ENCODE measurements at places on chromosomes 7 and 10.

- DNase-seq = no peak
These were observed 37.4 kb upstream of the GSAP start for GRCh38 chr7:77453531-77453930.

DNA sequence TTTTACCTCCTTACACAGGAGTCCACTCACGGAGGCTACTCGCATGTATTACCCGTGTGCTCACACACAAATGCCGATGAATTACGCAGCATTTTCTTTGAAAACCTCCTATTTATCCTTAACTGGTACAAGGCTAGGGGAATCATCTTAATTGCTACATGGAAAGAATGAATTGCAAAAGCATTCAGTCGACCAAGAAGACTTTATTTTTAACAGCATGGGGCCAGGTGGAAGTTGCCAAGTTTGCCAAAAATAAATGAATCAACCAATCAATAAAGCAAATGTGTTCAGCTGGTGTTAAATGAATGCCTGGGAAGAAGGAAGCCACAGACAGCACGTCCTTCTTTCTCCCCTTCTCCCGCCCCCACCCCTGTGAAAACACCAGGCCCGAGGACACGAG is 55.8 kb downstream of the CTBP2 start:
- no peak for DNase-seq

DNA sequence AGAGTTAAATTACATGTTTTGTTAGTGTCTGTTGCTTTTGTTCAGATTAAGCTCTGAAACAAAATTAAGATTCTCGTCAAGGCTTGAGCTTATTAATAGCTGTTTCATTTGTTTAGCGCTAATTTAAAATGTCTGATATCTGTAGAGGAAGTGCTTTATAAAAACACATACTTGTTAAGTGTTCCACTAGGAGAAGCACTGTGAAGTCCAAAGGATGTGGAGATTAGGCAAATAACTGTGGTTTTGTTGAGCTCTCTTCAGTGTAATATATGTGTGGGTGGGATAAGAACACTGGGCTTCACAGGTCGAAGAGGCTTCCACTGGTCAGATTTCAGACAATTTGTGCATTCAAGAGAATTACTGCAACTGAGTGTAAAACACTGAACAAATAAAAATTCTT is 242.0 kb downstream of the AUTS2 start:
- no peak for DNase-seq

- no peak for DNase-seq
These were observed 47.3 kb upstream of the AUTS2 start for GRCh38 chr7:69550991-69551390.

DNA sequence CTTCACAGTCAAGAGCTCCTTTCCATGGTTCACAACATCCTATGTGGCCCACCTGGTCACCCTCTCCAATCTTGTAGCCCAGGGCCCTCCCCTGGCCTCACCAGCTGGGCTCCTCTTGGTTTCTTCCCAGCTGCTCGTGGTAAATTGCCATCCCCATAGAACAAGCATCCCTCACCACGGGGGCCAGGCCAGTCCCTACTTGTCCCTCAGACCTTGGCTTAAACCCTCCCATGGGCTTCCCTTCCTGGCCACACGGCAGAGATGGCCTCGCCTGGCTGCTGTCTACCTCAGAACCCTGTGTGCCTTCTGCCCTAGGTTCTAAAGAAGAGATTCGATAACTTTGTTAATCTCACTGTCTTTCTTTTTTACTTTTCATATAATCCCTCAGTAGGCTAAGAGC is 153.3 kb upstream of the TCERG1L start:
- DNase-seq = no peak

GRCh38 chr7:142327628-142328405 is 70.0 kb upstream of the PRSS58 start:
- no peak for DNase-seq

DNA sequence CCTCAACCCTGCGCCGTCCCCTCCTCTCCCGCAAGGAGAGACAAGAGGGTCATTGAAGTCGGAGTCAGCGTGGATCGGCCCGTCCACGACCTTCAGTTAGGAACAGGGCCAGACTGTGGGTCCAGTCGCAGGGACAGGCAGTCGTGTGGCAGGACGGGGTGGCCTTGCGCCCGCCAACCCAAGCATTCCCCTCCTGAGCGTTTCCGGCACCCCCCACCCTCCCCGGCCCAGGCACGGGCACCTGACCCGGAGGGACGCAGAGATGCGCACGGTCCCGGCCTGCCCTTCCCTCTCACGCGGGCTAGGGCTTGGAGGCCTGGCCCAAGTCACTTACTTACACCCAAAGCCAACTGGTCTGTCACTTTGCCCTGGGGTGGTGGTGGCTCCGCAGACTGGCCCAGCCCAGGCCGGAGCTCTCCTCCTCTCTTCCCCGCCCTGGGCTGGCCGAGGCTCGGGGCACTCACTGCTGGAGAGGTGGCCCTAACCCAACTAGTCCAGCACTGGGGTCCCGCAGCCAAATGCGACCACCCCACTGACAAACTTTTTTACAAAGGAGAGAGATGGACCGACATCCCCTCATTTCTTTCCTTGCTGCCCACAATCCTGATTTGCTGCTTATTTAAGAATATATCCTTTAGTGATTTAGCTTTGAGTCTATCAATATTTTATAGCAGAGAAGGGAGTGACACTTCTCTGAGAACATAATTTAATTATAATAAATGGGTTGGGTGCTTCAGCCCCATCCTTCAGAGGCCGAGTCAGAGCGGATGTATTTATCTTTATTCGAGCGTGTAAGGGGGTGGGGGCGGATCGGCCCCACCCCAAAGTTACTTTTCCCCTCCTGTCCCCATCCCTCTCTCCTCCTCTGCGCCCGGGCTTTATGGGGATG is 1.2 kb upstream of the UNCX start:
- no peak for DNase-seq

GRCh38 chr10:102795453-102796406 is 41.5 kb downstream of the CYP17A1 start:
- DNase-seq = no peak

- no peak for DNase-seq
These were observed 79.0 kb downstream of the HIPK2 start for GRCh38 chr7:139698844-139699243.

DNA sequence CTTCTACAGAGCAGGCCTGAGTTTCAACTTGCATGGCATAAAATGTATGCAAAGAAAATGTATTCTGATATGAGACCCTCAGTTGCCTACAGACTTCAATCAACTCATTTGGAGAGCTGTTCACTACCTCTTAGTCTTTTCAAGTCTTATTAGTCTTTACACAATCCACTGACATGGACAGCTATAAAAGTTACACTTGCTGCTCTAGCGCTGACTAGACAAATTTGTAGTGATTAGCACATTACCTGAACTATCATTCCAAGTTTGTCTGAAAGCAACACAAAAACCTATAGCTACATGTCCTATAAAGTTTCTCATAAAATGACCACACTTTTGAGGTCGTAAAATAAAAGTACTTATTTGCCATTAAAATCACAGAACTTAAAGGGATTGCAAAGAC is 83.9 kb downstream of the PARD3 start:
- DNase-seq = no peak

GRCh38 chr10:70456164-70456563 is 14.7 kb upstream of the NODAL start:
- DNase-seq = no peak

DNA sequence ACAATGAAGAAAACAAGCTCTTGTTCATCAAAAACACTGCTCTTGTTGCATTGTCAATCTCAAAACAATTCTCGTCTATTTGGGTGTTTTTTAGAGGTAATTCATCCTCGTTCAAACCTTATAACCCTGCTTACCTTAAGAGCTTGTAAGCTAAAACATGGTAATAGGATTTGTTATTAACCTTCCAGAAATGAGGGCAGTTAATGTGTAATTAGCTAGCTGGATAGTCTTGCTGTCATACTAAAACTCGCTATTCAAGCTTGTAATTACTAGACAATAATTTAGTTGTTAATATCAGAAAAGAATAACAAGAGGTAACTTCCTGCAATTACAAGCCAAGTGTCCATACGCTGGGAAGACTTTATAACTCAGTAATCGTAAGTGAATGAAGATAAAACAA is 101.6 kb downstream of the UBE2H start:
- DNase-seq = no peak

DNA sequence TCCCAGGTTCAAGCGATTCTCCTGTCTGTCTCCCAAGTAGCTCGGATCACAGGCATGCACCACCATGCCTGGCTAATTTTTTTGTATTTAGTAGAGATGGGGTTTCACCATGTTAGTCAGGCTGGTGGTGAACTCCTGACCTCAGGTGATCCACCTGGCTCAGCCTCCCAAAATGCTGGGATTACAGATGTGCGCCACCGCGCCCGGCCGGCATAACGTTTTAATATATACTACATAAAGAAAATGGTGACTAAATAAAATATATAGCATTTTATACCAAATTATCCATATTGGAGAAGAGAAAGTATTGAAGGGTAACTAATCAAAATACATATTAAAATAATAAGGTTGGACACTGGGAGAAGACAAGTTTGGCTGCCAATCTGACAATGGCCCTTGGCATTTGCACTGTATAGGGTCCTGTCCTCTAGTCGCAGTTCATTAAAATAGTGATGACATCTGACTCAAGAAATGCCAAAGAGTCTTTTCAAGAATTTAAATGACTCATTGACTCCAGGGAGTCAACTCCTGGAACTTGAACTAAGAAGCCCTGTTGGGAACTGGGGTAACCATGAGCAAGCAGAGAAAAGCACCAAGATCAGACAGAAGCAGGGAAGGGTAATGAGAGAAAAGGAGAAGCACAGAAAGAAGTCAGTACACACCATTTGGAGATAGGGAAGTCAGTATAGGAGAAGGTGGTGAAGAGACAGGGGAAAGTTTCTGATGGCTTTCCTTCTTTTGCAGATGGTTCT is 91.1 kb downstream of the CH25H start:
- no peak for DNase-seq

GRCh38 chr7:91330866-91331265 is 66.6 kb downstream of the FZD1 start:
- no peak for DNase-seq

DNA sequence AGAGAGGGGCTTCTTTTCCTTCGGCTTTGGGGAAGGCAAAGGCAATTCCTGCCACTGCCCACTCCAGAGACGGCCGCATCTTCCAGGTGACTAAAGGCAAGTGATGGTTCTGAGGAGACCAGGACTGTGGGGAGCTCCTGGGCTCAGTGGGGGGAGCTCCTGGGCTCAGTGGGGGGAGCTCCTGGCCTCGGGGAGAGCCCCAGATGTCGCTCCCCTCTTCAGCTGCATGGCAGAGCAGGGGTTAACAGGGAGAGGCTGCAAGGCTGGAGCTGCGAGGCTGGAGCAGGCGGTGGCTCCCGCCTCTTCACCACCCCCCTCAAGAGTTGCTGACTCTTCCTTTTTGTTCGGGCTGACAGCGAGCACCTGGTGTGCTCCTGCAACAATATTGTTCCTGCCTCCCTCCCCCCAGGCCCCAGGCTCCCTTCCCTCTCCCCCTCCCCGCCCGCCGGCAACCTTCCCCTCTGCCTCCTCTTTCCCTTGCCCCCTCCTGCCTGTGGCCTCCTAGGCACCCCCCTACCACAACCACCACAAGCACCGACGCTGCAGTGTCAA is 56.3 kb upstream of the LBX1 start:
- no peak for DNase-seq

GRCh38 chr7:51021906-51022570 is 239.3 kb upstream of the GRB10 start:
- no peak for DNase-seq

GRCh38 chr10:52334595-52334994 is 20.5 kb downstream of the DKK1 start:
- DNase-seq = no peak

- DNase-seq = no peak
These were observed 226.4 kb upstream of the KLF14 start for GRCh38 chr7:130960208-130960988.

GRCh38 chr7:138092486-138093028 is 16.3 kb downstream of the AKR1D1 start:
- DNase-seq = no peak

DNA sequence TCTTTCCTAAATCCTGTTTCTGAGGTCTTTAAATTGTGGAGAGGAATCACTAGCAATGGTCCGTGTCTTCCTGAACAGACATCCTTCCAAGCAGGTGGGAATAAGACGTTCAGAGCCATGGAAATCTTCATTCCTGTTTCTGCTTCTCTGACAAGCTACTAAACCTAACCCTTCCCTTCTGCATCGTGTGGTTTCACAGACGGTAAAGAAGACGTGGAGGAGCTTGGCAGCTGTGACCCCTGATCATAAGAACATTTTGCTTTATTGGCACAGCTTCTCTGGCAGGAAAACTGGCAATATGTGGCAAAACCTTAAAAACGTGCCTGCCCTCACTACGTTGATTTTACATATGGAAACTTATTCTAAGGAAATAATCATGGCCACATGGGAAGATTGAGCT is 63.0 kb upstream of the LOXL4 start:
- no peak for DNase-seq

DNA sequence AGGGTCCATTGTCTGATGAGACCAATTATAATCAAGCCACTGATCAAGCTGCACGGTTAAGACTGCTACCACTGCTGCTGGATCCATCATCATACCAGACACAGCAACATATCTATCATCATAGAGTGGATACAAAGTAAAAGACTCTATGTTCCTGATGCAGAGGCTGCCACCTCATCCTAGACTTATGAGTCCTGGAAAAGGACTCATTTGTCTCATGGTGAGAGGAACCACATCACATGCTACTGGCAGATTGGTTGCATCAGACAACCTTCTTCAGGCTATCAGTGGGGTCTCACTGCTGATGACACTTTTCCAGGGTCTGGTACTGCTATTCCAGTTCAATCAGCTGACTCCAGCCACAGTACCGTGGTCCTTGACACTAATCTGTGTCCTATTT is 79.0 kb downstream of the ABI1 start:
- DNase-seq = no peak

DNA sequence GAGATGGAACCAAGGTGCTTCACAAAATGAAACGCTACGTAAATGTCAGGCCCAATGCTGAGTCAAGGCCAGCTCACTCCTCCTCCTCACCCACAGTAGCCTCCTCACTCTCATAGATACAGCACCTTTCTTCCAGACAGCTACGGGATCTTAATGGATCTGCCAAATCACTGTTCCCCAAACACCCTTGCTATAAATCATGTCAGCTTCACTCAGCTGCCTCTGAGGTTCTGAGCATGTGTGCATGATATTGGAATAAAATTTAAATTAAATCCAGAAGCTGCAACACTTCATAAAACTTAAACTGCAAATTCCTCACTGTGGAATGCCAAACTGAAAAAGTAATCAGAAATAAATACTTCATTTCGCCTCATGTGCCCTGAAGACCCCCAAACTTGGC is 14.7 kb upstream of the CPXM2 start:
- no peak for DNase-seq

DNA sequence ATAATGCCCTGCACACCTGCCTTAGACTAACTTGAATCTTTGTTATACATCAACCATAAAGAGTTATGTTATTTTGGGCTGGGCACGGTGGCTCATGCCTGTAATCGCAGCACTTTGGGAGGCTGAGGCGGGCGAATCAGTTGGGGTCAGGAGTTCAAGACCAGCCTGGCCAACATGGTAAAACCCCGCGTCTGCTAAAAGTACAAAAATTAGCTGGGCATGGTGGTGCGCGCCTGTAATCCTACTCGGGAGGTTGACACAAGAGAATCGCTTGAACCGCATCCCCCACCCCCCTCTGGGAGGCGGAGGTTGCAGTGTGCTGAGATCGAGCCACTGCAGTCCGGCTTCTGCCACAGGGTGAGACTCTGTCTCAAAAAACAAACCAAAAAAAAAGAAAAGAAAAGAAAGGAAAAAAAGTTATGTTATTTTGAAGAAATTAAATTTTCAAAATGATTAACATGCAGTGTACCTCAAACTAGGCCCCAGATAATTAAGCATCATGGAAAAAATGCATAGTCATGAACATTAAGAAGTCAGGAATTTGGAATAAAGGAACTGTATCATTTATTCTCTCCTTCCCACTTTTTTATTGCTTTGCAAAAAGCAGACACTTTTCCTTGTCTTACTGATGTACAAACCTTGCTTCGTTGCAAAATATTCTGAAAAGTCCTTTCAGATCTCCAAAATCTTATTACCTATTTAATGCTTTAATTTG is 43.3 kb downstream of the STAM start:
- DNase-seq = no peak

Measured in stimulated activated CD4-positive, alpha-beta T cell treated with anti-CD3 and anti-CD28 coated beads, Interleukin-12 subunit alpha, Interleukin-12 subunit beta, amount 100 ng/mL, for 4 hours (primary cell).